ENCODE measurements at places on chromosomes 2 and 18.

DNA sequence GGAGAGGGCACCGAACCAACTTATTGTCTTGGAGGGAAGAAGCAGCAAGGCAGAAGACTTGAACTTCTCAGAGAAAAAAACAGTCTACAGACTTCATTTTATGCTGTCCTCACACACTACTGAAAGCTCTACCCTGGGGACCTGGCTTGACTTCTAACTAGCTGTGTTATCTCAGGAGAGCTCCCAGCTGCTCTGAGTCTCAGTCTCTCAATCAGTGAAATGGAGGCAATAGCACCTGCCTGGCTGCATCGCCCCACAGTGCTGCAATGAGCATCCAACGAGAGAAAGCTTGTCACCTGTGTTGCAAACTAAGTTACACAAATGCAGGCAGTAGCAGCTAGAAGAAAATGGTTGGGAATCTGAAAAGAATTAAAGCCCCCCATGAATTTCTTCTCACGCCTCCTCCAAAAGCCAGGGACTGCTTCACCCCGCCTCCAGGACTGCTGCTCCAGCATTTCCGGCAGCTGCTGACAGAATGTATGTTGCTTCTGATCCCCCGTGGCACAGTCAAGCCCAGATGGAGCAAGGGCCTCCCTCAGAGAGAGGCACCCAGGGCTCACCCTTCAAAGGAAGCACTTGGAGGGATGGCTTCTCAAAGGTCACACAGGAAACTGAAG, 116.3 kb downstream of the BCL11A start:
- no peak for DNase-seq

- peak; percentile 82 for DNase-seq
Measured at GRCh38 chr2:62195421-62196277, at the start of gene B3GNT2. Gene B3GNT2, plus strand, starts transcription at chr2:62196115. Its CDS starts 26,106 bp downstream, at chr2:62222221.

DNA sequence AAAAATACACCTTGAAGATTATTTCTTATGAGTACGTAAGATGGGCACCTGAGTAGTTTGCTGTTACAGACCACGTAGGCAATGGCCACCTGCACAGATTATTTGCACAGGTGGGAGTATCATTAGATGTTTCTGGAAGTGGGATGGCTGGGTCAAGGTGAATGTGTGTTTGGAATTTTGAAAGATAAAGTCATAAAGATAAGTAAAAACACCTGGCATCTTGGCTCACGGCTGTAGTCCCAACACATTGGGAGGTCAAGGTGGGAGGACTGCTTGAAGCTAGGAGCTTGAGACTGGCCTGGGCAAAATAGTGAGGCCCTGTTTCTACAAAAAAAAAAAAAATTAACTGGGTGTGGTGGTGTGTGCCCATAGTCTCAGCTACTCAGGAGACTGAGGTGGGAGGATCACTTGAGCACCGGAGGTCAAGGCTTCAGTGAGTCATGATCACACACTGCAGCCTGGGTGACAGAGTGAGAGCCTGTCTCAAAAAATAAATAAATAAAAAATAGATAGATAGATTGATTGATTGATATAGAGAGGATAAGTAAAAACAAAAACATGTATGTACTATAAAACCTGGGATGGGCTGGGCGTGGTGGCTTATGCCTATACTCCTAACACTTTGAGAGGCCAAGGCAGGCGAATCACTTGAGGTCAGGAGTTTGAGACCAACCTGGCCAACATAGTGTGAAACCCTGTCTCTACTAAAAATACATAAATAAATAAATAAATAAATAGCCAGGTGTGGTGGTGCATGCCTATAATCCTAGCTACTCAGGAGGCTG, 30.4 kb downstream of the ODC1 start:
- no peak for DNase-seq

- no peak for DNase-seq
Measured at GRCh38 chr2:121603185-121603584, 46.1 kb downstream of the CLASP1 start.

- no peak for DNase-seq
Measured at GRCh38 chr18:57974585-57975265, 69.3 kb upstream of the NEDD4L start.
